ENCODE measurements at places on chromosomes 6 and 20. TPM values are rescaled to one million over a fixed set of nuclear protein-coding genes. Genes with fewer than 3 reads are reported as not detected.

SOBP gene
- total RNA-seq = not detected

BMP7 gene
- not detected for total RNA-seq

OR2B6 gene
- total RNA-seq = not detected

NOX3 gene
- total RNA-seq = not detected

TUBB2A gene
- 9.2 TPM for total RNA-seq

GRCh38 chr6:89037141-89037900 lies 43.2 kb upstream of the PNRC1 start:
- DNase-seq = no peak

- DNase-seq = peak; percentile 19
These were observed 8.2 kb downstream of the GCNT2 start for GRCh38 chr6:10529231-10529801.

GRCh38 chr6:23890543-23891227 lies 235.3 kb upstream of the NRSN1 start:
- DNase-seq = no peak

DNA sequence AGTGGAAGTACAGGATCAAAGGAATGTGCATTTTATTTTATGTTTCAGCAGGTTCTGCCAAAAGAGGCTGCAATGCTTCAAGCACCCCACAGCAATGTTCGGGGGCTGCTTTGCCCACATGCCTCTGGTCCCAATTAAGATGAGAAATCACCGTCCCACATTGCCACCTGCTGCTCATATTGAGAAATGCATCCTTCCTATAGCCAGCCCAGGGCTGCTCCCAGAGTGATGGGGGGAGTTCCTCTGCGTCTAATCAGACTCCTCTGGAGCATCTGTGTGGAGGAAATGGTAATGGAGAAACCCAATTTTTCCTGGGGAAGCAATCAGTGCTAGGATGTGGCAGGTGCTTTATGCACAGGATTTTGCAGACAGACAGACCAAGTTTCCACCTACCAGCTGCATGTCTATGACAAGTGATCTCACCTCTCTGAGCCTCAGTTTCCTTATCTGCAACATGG lies 33.7 kb downstream of the PTGIS start:
- DNase-seq = peak; percentile 77

DNA sequence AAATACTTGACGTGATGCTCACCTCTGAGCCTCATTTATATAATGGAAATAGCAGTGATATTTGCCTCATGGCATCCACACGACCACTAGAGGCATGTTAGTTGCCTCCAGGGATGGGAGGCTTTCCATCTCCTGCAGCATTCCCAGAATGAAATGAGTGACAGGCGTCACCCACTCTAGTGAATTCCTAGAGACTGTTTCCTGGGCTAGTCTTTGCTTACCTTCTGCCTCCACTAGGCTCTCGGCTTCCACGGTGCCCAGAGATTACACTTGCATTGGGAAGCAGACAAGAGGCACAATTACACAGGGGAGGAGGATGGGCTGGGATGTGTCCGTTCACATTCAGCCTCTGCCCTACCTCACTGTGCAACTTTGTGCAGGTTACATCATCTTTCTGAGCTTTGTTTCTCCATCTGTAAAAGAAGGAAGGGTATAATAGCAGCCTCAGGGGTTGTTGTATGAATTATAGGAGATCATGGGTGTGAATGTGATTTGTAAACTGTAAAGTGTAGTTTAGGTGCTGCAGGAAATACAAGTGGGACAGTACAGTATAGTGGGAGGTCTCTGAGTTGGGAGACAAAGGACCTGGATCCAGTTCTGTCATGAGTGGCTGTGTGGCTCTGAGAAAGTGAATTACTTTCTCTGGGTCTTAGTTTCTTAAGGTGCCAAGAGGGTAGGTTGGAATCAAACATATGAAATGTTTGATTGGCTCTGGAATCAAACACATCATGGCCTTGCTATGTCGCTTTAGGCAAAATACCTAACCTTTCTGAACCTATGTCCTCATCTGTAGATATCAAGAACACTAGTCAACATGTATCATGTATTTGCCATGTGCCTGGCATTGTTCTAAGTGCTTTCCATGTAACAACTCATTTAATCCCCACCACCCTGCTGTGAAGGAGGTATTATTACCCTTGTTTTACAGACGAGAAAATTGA lies 3.6 kb upstream of the VSTM2L start:
- DNase-seq = no peak

DNA sequence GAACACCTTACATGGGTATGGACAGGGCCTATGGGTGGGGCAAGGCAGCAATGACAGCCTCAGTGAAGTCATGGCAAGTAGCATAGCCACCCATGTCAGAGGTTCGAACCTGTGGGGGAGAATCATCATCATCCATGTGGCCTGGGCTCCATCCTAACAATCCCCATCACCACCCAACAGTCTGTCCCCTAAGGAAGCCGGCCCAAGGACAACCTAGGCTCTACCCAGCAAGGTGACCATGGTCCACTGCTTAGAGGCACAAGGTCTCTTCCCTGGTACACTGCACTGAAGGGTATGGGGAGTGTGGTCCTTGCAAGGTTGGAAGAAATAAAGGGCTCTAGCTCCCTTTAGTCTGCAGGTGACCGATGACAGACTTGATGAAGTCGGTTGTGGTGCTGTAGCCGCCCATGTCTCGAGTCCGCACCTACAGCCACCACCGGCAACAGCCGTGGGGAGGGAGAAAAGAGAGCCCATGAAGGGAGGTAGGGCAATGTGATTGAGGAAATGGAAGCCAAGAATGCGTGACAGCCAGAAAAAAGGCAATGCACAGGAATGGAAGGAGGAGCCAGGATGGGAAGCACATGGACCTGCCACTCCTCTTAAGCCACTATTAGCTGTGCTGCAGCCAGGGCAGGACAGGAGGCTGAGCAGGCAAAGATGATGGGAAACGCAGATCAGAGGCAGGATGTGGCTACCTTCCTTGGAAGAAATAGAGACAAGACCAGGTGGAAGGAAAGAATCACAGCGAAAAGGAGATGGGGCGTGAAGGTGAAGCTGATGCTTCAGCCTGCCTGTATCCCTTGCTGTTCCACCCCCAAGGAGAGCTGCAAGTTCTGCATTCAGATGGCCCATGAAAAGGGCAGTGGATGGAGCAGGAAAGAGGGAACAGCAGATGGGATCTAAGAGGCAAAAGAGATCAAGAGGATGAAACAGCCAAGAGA lies 5.3 kb downstream of the IDH3B start:
- no peak for DNase-seq

DNA sequence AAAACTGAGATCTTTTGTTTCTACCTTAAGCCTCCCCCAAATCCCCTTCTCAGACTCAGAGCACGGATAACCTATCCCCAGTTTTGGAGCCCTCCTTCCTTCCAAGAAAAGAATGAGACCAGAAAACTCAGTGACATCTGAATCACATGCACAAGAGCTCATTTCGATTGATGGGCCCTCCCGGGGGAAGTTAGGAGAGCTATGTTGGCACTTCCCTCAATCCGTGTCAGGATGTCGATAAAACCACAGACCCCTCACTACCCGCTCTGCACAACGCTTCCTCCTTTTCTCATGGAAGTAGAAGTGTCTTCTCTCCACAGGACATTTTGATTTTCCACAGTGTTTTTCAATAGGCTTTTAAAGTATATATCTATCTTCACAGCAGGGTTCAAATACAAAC lies 332.4 kb downstream of the HACE1 start:
- DNase-seq = no peak

DNA sequence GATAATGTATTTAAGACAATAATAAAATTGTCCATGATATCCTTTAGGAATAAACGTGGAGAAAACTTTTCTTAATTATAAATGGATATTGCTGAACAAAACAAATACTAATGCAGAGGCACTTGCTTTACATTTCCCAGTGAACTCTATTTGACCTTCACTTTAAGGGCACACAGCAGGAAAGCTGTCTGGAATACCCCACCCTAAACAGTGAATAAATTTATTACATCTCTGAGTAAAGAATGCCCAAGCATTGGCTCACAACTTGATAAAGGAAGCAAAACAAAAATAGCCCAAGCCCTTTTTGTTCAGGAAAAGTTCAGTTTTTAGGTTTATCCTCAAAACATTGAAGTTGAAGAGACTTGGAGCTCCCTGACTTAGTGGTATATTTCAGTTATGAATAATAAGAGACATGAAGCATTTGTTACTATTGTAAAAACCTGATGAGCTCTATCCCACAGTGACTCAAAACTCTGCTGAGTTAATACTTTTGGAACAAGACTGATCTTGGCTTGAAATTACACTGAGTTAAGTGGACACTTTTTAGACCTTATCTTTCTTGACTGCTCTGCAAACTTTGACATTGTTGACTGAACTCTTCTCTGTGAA lies 353.9 kb downstream of the BCKDHB start:
- DNase-seq = no peak
